T-helper 9 cell (primary cell): ENCODE measurements at places on chromosomes 2 and 18.

DNA sequence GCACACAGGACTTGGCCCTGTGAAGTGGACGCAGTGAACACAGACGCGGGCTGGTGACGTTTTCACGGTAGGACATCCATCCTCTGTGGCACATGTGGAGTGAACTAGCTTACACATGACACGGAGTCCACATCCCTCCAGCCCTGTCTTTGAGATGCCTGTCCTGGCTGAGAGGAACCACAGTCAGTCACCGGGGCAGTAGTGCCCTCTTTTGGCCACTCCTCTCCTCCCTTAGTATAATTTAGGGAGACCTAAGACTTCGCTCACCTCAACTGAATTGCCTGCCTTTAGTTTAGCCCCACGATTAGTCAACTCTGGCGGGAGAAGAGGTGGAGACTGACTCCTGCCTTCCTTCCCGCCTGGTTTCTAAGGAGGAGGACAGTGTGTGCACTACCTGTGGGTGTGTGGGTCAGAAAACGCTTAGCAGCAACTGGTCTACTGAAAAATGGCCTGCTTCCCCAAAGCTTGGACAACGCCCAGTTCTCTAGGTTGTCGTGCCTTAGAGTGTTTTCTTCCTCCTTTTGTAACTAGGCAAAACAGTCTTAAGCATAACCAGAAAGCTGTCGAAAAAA lies 70.6 kb downstream of the MBP start:
- no peak for DNase-seq

DNA sequence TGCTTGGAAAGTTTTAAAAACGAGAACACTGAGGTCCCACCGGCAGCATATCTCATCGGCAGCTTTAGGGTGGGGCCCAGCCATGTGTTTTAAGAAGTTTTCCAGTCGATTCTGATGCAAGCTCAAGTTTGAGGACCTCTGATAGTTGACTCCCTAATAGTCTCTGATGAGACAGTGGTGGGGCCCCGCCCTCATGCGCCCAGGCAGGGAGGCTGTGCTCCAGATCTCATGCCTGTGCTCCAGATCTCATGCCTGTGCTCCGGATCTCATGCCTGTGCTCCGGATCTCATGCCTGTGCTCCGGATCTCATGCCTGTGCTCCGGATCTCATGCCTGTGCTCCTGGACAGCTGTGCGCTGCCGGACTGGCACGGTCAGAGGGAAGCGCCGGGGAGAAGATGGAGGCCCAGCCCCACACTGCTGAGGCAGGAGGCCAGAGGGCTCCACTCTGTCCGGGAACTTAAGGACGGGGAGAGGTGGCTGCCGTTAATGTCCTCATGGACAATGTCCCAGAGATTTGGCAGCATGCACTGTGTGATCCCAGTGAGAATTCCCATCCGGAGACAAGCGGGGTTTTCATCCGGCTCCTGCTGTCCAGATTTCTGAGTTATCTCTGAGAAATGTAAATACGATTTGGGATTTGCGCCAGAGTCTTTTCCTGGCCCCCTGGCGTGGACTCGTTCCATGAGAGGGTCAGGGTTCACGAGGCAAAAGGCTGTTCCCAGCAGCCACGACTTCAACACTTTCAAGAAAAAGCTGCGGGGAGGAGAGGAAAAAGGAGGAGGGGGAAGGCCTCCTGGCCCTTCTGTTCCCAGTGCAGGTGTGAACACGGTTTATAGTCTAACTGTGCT lies 9.4 kb upstream of the COLEC11 start:
- no peak for DNase-seq

- DNase-seq: no peak
Observed at GRCh38 chr2:232022718-232023117, 61.2 kb downstream of the DIS3L2 start.

DNA sequence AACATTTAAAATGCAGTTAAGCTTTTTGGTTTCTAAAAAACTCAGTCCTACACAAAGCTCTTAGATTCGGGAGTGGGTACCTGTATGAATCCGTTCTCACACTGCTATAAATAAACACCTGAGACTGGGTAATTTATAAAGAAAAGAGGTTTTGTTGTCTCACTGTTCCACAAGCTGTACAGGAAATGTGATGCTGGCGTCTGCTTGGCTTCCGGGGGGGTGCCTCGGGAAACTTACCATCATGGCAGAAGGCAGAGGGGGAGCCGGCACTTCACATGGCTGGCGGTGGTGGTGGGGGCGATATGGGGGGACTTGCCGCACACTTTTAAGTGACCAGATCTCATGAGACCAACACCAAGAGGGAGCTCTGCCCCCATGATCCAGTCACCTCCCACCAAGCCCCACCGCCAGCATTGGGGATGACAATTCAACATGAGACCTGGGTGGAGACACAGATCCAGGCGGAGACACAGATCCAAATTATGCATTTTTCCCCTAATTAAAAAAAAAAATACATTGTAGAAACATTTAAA lies 222.5 kb downstream of the GBX2 start:
- no peak for DNase-seq

GRCh38 chr18:52694804-52695203 lies 354.8 kb downstream of the DCC start:
- no peak for DNase-seq

GRCh38 chr2:12903272-12903671 lies 186.5 kb downstream of the TRIB2 start:
- no peak for DNase-seq

- DNase-seq: no peak
Observed at GRCh38 chr2:104050656-104051242, 803.2 kb upstream of the POU3F3 start.

DNA sequence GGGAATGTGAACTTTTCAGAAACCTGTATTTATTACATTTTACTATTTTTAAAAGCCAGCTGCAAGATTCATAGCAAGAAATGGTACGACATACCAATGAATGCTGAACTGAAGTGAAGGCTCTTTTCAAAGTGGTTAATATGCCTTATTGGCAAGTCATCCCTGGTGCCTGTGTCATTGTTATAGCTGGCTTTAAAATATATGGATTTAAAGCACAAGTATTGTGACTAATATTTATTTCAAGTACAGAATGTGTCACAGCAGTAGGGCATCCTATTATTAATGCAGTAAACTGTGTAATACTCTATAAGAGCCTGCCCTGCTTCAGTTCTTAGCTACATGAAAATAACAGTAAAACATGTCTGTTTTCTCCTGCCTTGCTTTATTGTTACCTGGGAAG lies 10.8 kb downstream of the TSHZ1 start:
- no peak for DNase-seq

GRCh38 chr2:82998781-82999180 lies 1460.3 kb downstream of the SUCLG1 start:
- DNase-seq: no peak

- DNase-seq: peak; percentile 37
Observed at GRCh38 chr2:174750923-174751441, 13.3 kb downstream of the CHRNA1 start.

- DNase-seq: no peak
Observed at GRCh38 chr2:97994476-97994875, 1.3 kb downstream of the TMEM131 start.

DNA sequence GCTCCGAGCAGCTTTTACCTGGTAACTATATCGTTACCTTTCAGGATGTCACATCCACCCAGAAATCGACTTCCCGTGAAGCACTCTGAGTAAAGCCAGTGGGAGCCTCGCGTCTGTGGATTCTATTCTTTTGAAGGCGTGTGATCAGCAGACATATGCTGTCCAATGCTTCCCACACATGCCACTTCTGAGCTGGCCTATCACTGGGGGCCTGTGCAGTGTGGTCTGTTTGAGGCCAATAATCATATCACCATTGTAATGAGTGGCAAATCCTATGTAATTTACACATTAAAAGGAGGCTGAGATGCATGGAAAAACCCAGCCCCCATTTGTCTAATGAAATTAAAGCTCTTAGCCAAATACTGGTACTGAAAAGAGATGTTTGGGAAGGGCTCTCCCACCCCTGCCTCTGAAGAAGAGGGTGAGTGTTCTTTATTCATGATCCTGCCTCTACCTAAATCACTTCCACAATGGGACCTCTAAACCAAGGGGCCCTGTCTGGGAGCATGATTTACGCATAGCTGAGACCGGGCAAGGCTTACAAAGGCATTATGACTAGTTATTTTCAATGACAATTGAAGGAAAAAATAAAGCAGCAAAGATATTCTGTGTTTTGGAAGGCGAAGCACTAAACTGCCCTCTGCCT lies 686.8 kb downstream of the ZEB2 start:
- DNase-seq: no peak

GRCh38 chr2:217978536-217979150 lies 24.2 kb downstream of the TNS1 start:
- no peak for DNase-seq

DNA sequence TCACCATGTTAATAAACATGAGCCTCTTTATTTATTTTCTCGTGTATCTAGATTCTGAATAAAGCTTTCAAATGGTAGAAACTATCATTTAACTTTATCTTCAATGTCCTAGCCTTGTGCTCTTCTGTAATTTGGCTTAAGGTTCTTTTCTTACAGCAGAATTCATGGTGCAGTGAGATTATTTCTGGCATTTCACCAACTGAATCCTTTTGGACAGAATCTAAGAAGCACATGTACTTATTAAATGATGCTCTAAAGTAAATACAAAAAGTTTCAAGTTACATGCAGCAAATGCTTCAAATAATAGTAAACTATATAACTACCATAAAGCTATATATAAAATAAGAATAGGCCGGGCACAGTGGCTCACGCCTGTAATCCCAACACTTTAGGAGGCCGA lies 65.9 kb downstream of the AP1S3 start:
- DNase-seq: no peak

- DNase-seq: no peak
Observed at GRCh38 chr18:59052965-59053820, 86.5 kb upstream of the SEC11C start.

DNA sequence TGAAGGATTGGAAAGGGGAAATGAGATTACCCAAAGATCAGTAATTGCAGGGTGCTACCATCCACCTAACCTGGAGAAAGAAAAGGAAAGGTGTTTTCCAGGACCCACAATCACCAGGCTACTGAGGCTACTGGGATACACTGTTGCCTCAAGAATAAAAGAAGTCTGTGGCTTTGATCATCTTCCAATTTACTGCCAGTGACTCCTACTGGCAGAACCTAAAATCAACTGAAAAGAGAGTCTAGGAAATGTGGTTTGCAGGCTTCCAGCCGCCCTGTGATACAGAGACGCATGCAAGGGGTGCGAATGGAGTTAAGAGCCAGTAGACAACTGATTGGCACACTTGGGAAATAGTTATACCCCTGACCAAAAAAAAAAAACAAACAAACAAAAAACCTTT lies 16.6 kb upstream of the TTL start:
- no peak for DNase-seq

DNA sequence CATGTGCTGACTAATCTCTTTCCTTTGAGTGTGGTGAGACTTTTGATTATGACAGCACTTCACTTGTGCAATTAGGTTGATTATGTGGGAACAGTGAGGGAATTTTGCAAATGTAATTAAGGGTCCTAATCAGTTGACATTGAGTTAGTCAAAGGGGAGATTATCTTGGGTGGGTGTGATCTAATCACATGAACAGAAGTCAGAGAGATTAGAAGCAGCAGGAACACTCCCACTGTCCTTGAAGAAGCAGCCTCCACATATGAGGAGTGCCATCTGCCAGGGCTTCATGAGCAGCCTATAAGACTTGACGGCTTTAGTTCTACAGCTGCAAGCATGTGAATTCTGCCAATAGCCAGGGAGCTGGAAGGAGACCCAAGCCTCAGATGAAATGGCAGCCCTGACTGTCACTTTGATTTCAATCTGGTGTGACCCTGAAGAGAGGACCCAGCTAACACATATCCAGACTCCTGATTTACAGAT lies 89.4 kb upstream of the APCDD1 start:
- DNase-seq: no peak

- DNase-seq: no peak
Observed at GRCh38 chr2:73917696-73918207, 8.9 kb upstream of the DGUOK start.

GRCh38 chr18:39746201-39746600 lies 2180.6 kb upstream of the CELF4 start:
- DNase-seq: no peak

GRCh38 chr2:200944467-200945394 lies 18.7 kb downstream of the ORC2 start:
- DNase-seq: no peak

GRCh38 chr18:10284540-10285282 lies 169.7 kb upstream of the APCDD1 start:
- DNase-seq: no peak

GRCh38 chr2:177784745-177785067 lies 287.9 kb downstream of the PDE11A start:
- DNase-seq: no peak

GRCh38 chr18:73240899-73241298 lies 373.1 kb upstream of the NETO1 start:
- DNase-seq: no peak

DNA sequence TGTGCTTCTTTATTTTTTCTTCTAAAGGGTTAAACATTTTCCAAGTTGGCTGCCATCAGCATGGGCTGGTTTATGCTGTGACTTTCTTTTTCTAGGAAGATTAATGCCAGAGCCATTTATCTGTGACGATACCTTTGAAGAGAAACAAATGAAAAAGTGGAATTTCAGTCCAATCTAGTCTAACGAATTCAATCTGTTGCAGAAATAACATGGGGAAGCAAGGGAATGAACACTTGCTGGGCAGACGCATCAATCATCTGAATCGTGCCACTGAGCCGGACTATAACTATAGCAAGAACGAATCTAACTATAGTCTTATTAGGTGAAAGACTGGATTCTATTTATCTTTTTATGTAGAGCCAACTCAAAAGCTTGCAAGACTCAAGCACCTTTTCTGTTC lies 66.2 kb downstream of the CD8B2 start:
- DNase-seq: no peak

GRCh38 chr2:86791573-86791972 lies 860 bp upstream of the CD8A start:
- DNase-seq: no peak

GRCh38 chr18:43596105-43596712 lies 318.9 kb upstream of the SYT4 start:
- no peak for DNase-seq

- DNase-seq: no peak
Observed at GRCh38 chr18:7034924-7035323, 82.7 kb downstream of the LAMA1 start.

DNA sequence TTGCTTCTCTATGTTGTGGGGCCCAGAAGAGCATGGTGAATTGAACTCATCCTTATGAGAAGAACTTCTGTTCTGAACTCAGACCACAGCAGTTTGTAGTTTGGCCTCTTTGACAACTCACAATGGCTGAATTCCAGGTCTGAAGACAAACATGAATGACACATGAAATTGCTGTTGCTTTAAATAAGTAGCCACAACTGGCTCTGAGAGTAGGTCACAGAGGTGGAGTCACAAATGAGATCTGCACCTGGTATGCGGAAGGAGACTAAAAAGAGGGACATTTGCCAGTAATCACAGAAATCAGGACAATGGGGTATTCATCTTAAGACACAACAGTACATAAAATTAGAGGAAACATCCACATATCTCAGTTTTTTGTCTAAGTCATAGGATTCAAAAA lies 290.3 kb upstream of the MMADHC start:
- DNase-seq: no peak

GRCh38 chr18:76231402-76231801 lies 263.6 kb downstream of the ZNF516 start:
- DNase-seq: no peak

- no peak for DNase-seq
Observed at GRCh38 chr2:222809582-222809981, 51.3 kb upstream of the ACSL3 start.

- no peak for DNase-seq
Observed at GRCh38 chr2:182522972-182523473, 96.2 kb upstream of the PDE1A start.

- DNase-seq: no peak
Observed at GRCh38 chr2:201630577-201630976, 12.7 kb downstream of the TMEM237 start.

- no peak for DNase-seq
Observed at GRCh38 chr2:105252271-105252670, 10.7 kb downstream of the GPR45 start.

GRCh38 chr2:26086779-26087178 lies 52.9 kb downstream of the RAB10 start:
- no peak for DNase-seq
